H1 (cell line): ENCODE measurements at places on chromosomes 13 and 19. TPM values are rescaled to one million over a fixed set of nuclear protein-coding genes. Genes with fewer than 3 reads are reported as not detected.

- no peaks in the 10 kb centered on the region; the same call in 1 of the 2 replicates for H3K27me3 ChIP-seq
- H3K27ac ChIP-seq, result no peak overlapping the region
- H3K4me3 ChIP-seq, result no peak overlapping the region
- DNase-seq, result no peak
- peaks cover 1% of the 10 kb centered on the region; the same call in 1 of the 2 replicates for H3K36me3 ChIP-seq
- H3K4me1 ChIP-seq, result no peaks in the 10 kb centered on the region
Measured at GRCh38 chr13:22933571-22934181, 247.1 kb upstream of the SGCG start.

GRCh38 chr13:20101467-20102316, 59.2 kb downstream of the GJA3 start:
- DNase-seq, result no peak
- H3K27ac ChIP-seq, result no peak overlapping the region
- peaks cover 8% of the 10 kb centered on the region for H3K4me1 ChIP-seq
- no peak overlapping the region for H3K4me3 ChIP-seq

- H3K4me1 ChIP-seq, result no peaks in the 10 kb centered on the region
- no peak overlapping the region for H3K27ac ChIP-seq
- H3K4me3 ChIP-seq, result no peak overlapping the region
- H3K27me3 ChIP-seq, result no peaks in the 10 kb centered on the region
Measured at GRCh38 chr19:34994643-34995541, 5.2 kb upstream of the GRAMD1A start.

COL4A1 gene
- total RNA-seq, result 82.0 and 91.0 TPM in 2 replicates

DNA sequence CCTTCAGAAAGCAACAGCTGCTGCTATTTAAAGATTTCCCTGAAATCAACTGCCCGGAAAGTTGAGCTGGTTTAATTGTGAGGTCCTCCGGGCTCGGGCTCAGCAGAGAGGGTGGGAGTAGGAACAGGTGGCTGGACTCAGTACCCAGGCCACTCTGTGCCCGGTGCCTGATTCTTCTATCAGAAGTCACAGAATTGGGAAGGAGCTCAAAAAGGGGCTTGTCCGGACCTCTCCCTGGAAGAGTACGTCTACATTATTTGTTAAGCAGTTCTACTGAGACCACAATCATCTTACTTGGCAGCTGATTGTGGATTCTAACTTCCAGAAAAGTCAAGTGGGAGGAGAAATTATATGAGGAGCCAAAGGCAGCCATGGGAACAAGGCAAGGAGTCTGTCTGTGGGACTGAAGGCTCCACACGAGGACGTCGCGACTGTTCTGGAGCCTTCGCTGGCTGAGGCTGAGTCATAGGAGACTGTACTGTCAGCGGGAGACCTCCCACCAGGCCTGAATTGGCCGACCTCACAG, 91.7 kb upstream of the ANKRD10 start:
- no peak overlapping the region for H3K4me3 ChIP-seq
- no peaks in the 10 kb centered on the region for H3K36me3 ChIP-seq
- H3K27me3 ChIP-seq, result no peaks in the 10 kb centered on the region
- no peaks in the 10 kb centered on the region for H3K4me1 ChIP-seq
- H3K27ac ChIP-seq, result no peak overlapping the region
- DNase-seq, result no peak

DNA sequence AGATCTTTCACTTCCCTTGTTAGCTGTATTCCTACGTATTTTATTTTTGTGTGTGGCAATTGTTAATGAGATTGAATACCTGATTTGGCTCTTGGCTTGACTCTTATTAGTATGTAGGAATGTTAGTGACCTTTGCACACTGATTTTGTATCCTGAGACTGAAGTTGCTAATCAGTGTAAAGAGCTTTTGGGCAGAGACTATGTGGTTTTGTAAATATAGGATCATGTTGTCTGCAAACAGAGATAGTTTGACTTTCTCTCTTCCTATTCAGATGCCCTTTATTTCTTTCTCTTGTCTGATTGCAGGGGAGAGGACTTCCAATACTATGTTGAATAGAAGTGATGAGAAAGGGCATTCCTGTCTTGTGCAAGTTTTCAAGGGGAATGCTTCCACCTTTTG, 160.3 kb upstream of the PCDH20 start:
- no peak for DNase-seq
- H3K27ac ChIP-seq, result no peak overlapping the region
- H3K36me3 ChIP-seq, result no peaks in the 10 kb centered on the region
- no peaks in the 10 kb centered on the region for H3K4me1 ChIP-seq
- no peaks in the 10 kb centered on the region for H3K27me3 ChIP-seq
- H3K4me3 ChIP-seq, result no peak overlapping the region

GNG7 gene
- 7.0 and 7.8 TPM in 2 replicates for total RNA-seq

IL11 gene
- 1.6 and 2.8 TPM in 2 replicates for total RNA-seq

DNA sequence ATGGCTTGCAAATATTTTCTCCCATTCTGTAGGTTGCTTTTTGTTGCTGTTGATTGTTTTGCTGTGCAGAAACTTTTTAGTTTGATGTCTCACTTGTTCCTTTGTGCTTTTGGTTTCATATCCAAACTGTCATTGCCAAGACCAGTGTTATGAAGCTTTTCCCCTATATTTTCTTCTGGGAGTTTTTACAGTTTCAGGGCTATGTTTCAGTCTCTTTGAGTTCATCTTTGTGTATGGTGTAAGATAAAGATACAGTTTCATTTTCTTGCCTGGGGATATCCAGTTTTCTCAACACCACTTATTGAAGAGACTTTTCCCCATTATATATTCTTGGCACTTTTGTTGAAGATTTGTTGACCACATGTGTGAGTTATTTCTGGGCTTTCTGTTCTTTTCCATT, 139.9 kb downstream of the MRPL57 start:
- H3K27me3 ChIP-seq, result no peaks in the 10 kb centered on the region
- H3K36me3 ChIP-seq, result no peaks in the 10 kb centered on the region
- no peaks in the 10 kb centered on the region for H3K4me1 ChIP-seq
- H3K27ac ChIP-seq, result no peak overlapping the region
- no peak overlapping the region for H3K4me3 ChIP-seq

GRCh38 chr13:31476753-31477152, 262.6 kb upstream of the RXFP2 start:
- no peaks in the 10 kb centered on the region for H3K36me3 ChIP-seq
- no peak for DNase-seq
- 0 out of 2 replicates have a peak, but pooled peaks cover 2% of the 10 kb centered on the region for H3K4me1 ChIP-seq
- no peak overlapping the region for H3K27ac ChIP-seq

DNA sequence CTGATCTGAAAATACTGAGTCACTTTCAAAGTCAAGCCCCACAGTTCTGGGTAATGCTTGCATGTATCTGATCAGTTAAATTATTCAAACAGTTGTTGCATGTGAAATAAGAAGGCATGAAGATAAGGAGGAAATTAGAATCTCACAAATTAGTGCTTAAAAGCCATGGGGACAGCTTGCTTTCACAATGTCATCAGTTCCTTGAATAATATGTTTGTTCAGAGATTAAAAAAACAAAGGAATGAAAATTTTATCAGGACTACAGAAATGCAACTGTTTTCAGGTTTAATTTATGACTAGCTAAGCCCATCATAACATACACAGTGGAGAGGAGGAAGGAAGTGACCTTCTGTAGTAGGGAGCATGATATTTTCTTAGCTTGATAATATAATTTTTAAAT, 150.1 kb downstream of the OXGR1 start:
- no peak overlapping the region for H3K4me3 ChIP-seq
- no peak for DNase-seq
- H3K36me3 ChIP-seq, result no peaks in the 10 kb centered on the region
- no peak overlapping the region for H3K27ac ChIP-seq
- H3K27me3 ChIP-seq, result no peaks in the 10 kb centered on the region

DNA sequence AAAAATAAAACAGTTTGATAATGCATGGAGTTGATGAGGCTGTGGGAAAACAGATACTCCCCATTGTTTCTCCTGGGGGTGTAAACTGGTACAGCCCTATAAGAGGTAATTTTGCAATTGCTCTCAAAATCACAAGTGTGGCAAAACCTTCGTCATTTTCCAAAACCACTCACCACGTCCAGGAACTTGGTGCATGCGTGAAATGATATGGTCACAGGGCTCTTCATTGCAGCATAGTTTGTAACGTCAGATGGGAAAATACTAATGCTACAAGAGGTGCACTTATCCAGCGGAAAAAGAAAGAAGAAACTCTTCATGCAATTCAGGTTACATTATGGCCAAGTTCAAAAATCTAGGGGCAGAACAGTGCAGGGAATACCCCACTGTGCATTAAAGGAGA, 11.9 kb upstream of the PLAUR start:
- no peak for DNase-seq
- no peak overlapping the region for H3K4me3 ChIP-seq
- H3K4me1 ChIP-seq, result no peaks in the 10 kb centered on the region
- no peak overlapping the region for H3K27ac ChIP-seq
- H3K27me3 ChIP-seq, result no peaks in the 10 kb centered on the region

DNA sequence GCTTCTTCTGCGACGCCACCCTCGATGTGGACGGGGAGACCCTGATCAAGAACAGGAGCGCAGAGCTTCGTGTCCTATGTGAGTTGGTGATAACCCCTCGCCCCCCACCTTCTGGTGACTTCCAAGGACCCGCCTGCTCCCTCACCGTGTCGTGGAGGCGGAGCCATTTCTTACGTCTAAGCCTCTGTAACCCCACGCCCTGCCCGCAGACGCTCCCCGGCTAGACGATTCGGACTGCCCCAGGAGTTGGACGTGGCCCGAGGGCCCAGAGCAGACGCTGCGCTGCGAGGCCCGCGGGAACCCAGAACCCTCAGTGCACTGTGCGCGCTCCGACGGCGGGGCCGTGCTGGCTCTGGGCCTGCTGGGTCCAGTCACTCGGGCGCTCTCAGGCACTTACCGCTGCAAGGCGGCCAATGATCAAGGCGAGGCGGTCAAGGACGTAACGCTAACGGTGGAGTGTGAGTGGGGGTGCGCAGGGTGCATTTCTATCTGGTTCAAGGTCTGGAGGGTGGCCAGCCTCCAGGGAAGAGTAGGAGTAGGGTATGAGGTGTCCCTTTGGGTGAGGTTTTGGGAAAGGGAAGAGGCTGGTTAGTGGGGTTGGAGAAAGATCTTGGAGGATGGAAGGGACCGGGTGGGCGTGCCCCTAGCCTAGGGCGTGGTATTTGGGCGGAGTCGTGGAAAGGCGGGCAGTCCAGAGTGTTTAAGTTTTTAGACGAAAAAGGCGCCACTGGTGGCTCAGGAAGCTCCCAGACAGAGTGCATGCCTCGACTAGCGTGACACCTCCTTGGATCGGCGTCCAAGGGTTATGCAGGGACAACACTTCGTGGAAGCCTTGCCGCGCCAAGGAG, 3.3 kb downstream of the ICAM5 start:
- H3K27ac ChIP-seq, result no peak overlapping the region
- H3K36me3 ChIP-seq, result no peaks in the 10 kb centered on the region
- peaks cover 52% of the 10 kb centered on the region for H3K27me3 ChIP-seq
- DNase-seq, result no peak
- H3K4me3 ChIP-seq, result peak overlapping the region; percentile 67
- H3K4me1 ChIP-seq, result peaks cover 30% of the 10 kb centered on the region

PABPC3 gene
- 0.48 TPM in 2 replicates for total RNA-seq

TIMM44 gene
- total RNA-seq, result 123 and 131 TPM in 2 replicates

GRCh38 chr13:44267203-44267602, 106.4 kb upstream of the SERP2 start:
- no peaks in the 10 kb centered on the region for H3K27me3 ChIP-seq
- no peak overlapping the region for H3K4me3 ChIP-seq
- H3K4me1 ChIP-seq, result peaks cover 1% of the 10 kb centered on the region; the same call in 1 of the 2 replicates
- no peaks in the 10 kb centered on the region for H3K36me3 ChIP-seq

CALR3 gene
- total RNA-seq, result 0.32 and 0.33 TPM in 2 replicates

ZNF610 gene
- total RNA-seq, result 4.9 and 5.4 TPM in 2 replicates

PIK3R2 gene
- total RNA-seq, result 53.8 and 57.1 TPM in 2 replicates

ZNF701 gene
- total RNA-seq, result 16.5 and 18.7 TPM in 2 replicates

RYR1 gene
- total RNA-seq, result 10.7 and 11.8 TPM in 2 replicates

- no peaks in the 10 kb centered on the region for H3K4me1 ChIP-seq
- DNase-seq, result no peak
- no peak overlapping the region for H3K27ac ChIP-seq
- H3K36me3 ChIP-seq, result no peaks in the 10 kb centered on the region
- H3K27me3 ChIP-seq, result no peaks in the 10 kb centered on the region
Measured at GRCh38 chr13:86684402-86684801, 885.2 kb upstream of the SLITRK6 start.

GRCh38 chr19:13951799-13952153, 533 bp upstream of the DCAF15 start:
- H3K27me3 ChIP-seq, result no peaks in the 10 kb centered on the region
- peaks cover 15% of the 10 kb centered on the region for H3K36me3 ChIP-seq
- no peak overlapping the region for H3K27ac ChIP-seq
- peaks cover 7% of the 10 kb centered on the region for H3K4me1 ChIP-seq
- no peak for DNase-seq
- peak overlapping the region; percentile 47 for H3K4me3 ChIP-seq

ATF5 gene
- total RNA-seq, result 13.1 TPM in 2 replicates

DNA sequence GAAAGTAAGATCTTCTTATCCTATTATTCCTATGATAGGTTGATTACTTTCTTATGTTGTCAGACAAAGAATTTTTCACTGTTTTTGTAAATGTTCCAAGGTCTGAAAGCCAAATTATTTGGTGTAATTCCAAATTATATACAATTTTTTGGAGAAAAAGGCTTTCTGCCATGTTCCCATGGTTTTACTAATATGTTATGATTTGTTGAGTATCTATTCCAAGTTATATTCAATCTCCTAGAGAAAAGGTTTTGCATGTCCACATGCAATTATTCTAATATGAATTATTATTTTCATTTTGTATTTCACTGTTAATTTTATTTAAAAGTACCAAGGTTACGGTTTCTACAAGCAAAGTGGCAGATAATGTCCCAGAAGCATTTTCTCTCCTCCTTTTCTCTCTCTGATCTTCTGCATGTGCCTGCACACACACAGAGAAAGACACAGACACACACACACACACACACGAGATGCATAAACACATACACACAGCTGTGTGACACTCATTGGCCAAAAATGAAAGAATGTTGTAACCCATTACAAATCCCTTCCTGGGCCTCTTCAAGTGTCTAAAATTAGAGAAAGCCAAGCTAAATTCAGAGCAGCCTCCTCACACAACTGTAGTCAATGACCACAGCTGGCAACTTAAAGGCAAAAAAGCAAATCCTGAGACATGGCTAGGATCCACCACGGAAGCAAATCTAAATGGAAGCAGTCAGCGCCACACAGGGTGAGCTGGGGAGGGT, 621.0 kb downstream of the EFNB2 start:
- no peaks in the 10 kb centered on the region for H3K36me3 ChIP-seq
- no peaks in the 10 kb centered on the region for H3K27me3 ChIP-seq
- no peak for DNase-seq
- no peak overlapping the region for H3K4me3 ChIP-seq

GRCh38 chr19:55546822-55547614, 1.7 kb upstream of the SBK3 start:
- peaks cover 16% of the 10 kb centered on the region for H3K4me1 ChIP-seq
- no peaks in the 10 kb centered on the region for H3K36me3 ChIP-seq
- no peak overlapping the region for H3K4me3 ChIP-seq
- no peak for DNase-seq
- H3K27ac ChIP-seq, result no peak overlapping the region
- no peaks in the 10 kb centered on the region for H3K27me3 ChIP-seq

DNA sequence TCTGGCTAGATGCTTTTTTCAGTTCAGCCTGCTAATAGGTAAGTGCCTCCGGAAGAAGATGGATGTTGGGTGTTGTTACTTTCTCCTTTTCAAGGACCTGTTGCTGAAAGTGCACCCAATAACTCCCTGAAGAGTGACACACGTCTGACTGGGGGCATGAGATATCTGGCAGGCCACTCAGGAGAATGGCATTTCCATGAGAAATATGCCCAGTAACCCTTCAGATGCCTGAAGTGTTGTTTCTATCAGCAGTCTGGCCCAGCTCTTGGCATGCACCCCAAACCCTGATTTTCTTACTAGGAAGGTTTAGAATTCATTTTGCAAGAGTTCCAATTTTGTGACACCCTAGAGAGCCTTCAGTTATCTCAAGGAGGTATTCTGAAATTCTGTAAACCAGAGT, 71.5 kb downstream of the ARHGAP35 start:
- peaks cover 3% of the 10 kb centered on the region; the same call in 1 of the 2 replicates for H3K36me3 ChIP-seq
- H3K27me3 ChIP-seq, result no peaks in the 10 kb centered on the region
- no peaks in the 10 kb centered on the region for H3K4me1 ChIP-seq
- H3K27ac ChIP-seq, result no peak overlapping the region

GRCh38 chr13:37403776-37404527, 194.6 kb downstream of the POSTN start:
- no peaks in the 10 kb centered on the region for H3K4me1 ChIP-seq
- H3K36me3 ChIP-seq, result no peaks in the 10 kb centered on the region
- H3K27ac ChIP-seq, result no peak overlapping the region
